Renal cortex interstitium (tissue), 15 donors: ENCODE measurements at places on chromosomes 4 and X. TPM values are rescaled to one million over a fixed set of nuclear protein-coding genes. Genes with fewer than 3 reads are reported as not detected.

The CENPU gene
- polyA plus RNA-seq, result 49.2 TPM

The ANOS1 gene
- polyA plus RNA-seq, result 8.9 TPM

The PPP4R3C gene
- not detected for polyA plus RNA-seq

The PLP1 gene
- polyA plus RNA-seq, result 4.4 TPM

The GAGE10 gene
- not detected for polyA plus RNA-seq

The IBSP gene
- polyA plus RNA-seq, result 0.23 TPM

The VMA21 gene
- 26.1 TPM for polyA plus RNA-seq

The NEUROG2 gene
- polyA plus RNA-seq, result not detected

The CDKL2 gene
- 10.5 TPM for polyA plus RNA-seq

The ZNF157 gene
- 0.97 TPM for polyA plus RNA-seq

GRCh38 chrX:107450823-107451509, 1.5 kb downstream of the FRMPD3 start:
- DNase-seq, result no peak

DNA sequence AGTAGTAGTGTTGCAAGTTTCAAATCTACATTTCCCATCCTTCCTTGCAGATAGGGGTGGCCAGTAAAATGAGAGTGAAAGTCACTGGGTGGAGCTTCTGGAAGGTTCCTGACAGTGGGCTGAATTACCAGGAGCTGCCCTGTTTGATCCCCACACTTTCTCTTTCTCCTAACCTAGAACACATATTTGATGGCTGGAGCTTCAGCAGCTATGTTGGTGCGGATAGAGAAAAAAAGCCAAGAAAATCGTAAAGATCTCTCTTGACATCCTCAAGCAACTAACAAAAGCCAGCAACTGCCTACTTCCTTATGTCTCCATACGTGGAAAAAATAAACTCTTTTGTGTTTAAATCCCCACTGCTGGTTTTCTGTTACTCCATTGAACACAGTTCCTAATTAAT, 32.2 kb downstream of the ZNF275 start:
- no peak for DNase-seq

GRCh38 chrX:130081421-130082045, 28.8 kb downstream of the ELF4 start:
- no peak for DNase-seq

GRCh38 chrX:110419512-110419911, 60.9 kb downstream of the RTL9 start:
- no peak for DNase-seq

DNA sequence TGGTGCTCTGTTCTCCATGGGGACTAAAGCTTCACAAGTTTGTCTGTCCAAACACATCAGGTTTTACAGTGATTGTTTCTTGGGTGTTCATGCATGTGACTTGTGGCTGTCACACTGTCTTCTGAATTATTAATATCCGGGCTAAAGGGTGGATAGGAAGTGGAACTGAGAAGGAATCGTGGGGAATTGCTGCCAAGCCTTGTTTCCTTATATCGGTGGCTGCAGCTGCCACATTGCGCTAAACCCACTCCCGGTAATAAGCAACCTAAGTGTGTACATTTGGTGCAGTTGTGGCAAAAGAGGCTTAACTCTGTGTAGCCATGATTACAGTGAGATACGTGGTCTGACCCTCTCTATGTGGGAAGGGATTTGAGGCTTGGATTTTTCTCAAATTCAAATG, 30.7 kb downstream of the SEPTIN11 start:
- no peak for DNase-seq

DNA sequence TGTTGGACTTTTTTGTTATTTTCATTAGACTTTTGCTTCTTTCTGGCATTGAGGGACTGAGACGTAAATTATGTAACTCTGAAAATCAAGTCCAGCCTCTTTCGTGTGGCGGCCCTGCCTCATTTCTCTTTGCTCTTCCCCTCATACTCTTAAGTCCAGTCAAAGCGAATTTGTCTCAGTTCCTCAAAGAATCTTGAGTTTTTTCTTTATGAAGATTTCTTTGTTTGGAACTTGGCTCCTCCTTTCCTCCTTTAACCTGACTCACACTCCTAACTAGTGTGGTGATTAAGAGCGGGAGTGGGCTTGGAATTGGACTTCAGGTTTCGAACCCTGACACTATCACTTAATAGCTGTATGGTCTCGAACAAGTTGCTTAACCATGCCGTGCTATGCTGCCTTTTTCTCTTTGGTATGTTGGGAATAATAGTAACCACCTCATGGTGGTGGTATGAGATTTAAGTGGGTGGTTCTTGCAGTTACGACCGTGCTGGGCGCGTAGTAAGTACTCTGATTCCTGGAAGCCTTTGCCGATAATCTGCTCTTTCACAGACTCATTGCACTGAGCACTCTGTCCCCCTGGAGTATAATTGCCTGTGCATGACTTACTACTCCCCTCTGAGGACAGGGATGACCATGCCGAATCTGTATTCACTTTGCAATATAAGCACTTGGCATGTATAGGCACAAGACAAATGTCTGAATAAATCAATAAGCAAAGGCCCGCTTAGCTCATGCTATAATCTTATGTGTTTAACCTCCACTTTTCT, 19.1 kb downstream of the FNIP2 start:
- no peak for DNase-seq

GRCh38 chr4:7800410-7800809, 139.3 kb downstream of the AFAP1 start:
- no peak for DNase-seq

- DNase-seq, result no peak
Measured at GRCh38 chrX:109393859-109394258, 88.0 kb downstream of the GUCY2F start.

GRCh38 chr4:114087596-114088230, 108.3 kb upstream of the ARSJ start:
- no peak for DNase-seq

DNA sequence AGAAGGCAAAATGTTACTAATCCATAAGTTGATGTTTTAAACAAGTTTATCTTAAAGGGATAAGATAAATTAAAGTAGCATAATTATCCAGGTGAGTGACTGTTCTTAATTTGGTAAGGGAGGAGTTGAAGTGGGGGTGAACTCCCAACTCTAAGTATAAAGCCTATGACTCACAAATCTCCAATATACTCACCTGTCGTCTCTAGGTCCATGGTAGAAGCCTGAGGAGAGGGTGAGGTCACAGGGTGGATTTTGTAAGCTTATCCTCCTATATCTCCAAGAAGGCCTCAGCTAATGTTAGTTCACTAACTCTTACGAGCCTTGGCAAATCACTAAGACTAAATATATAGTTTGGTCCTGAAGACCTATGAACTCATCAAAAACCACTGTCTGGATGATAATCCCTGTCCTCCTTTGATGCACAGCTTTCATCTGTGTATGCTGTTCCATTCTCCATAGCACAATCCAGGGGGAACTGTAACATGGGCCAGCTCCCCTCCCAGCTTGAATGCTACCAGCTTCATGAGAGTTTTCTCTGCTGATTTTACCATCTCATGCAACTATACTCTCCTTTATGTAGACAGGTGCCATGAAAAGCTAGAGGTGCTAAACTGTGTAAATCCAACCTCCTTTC, 158.7 kb downstream of the BTC start:
- no peak for DNase-seq

GRCh38 chr4:169677150-169677748, 56.9 kb downstream of the CLCN3 start:
- DNase-seq, result no peak

DNA sequence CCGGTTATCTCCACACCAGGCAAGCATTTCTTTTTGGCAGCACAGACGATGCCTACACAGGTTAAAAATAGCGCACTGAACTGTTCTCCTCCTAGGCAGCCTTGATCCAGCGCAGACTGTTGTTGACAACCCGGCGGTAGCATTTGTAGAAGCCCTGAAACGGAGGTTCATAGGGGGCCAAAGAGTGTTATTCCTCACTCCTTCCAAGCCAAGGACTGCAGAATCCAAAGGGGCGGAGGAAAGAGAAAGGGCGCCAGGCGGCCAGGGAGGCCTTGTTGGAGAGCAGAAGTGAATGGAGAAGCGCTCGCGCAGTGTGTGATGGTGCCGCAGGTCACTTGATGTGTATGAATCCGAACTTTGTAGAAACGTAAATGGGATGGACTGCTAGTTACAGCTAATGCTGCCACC, 82.7 kb downstream of the TENM3 start:
- no peak for DNase-seq

- DNase-seq, result no peak
Measured at GRCh38 chr4:37680089-37680488, 6.1 kb downstream of the RELL1 start.

DNA sequence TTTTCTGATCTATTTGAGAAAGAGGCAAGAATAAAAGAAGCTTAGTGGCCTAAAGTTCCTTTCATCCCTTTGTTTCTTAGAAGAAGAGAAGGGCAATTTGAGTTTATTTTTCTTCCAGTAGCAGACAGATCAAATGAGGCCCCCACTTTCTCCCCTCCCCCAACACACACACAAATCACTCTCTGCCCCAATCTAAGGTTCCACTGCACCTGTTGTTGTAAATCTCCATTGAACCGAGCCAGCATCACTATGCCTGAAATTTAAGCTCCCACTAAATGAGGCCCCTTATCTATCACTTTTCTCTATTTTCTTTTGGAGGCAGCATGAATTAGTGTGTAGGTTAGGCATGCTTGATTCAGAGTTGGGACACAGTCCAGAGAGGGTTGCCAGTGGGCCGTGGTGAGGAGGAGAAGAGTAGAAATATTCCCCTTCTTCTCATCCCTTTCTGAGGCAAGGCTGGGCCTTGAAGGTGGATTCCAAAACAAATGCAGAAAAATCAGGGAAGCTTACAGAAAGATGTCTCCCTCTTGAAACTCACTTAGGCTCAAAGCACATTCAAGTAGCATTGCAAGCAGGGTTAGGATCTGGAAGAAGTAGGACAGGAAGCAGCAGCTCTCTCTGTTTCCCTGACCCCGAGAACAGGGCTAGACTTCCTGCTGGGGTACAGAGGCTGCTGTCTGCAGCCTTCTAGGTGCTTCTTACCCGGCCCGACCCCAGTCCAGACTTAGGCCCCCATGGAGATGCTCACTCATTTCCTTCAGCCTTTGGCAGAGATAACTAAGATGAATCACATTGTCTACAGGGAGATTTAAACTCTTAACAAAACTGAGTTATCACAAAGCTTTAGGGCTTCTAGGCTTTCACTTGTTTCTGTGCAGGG, 70.7 kb downstream of the RASL11B start:
- no peak for DNase-seq

DNA sequence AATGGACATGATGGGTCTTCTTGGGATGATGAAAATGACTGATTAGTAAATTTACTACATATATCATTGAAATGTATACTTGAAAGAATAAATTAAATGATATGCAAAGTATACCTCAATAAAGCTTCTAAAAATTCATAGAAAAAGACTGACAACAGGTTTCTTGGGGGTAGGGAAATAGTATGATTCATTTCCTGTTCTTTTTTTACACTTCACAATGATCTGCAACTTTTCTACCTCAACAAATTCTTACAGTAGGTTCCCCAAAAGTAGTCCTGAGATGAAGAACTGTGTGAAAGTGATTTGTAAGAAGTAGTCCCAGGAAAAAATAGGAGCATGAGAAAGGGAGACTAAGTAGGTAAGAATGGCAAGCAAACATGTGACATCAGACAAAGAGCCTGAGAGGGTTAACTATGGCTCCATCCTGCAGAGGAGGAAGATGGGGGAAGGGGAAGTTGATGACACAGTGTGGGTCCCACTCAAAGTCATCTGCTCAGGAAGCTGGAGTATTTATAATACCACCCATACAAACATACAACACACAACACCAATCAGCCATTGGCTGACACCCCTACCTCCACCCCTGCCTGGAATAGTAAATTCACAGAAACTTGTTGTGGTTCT, 73.9 kb downstream of the ARHGAP6 start:
- no peak for DNase-seq

DNA sequence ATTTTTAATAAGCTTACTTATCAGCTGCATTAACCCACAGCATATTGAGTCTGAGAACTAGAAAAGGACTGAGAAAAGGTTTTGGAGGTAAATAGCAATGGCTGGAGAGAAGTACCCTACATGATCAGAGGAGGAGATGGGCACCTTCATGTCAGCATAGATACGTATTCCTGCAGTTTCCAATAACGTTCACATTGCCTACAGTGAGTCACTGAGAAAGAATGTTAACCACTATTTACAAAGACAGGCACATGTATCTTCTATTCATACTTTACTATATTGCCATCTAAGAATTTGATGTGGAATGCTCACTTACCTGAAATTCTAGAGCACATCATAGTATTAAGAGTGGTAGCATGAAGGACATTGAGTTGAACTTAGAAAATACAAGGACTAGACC, 92.5 kb downstream of the TLL1 start:
- no peak for DNase-seq

- no peak for DNase-seq
Measured at GRCh38 chr4:118798658-118799057, 37.3 kb downstream of the SEC24D start.

DNA sequence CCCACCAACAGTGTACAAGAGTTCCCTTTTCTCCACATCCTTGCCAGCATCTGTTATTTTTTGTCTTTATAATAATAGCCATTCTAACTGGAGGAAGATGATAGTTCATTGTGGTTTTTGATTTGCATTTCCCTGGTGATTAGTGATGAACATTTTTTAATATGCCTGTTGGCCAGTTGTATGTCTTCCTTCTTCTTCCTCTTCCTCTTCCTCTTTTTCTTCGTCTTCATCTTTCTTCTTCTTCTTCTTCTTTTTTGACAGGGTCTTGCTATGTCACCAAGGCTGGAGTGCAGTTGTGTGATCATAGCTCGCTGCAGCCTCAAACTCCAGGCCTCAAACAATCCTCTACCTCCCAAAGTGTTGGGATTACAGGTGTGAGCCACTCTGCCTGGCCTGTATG, 87.4 kb downstream of the CCDC160 start:
- DNase-seq, result no peak

DNA sequence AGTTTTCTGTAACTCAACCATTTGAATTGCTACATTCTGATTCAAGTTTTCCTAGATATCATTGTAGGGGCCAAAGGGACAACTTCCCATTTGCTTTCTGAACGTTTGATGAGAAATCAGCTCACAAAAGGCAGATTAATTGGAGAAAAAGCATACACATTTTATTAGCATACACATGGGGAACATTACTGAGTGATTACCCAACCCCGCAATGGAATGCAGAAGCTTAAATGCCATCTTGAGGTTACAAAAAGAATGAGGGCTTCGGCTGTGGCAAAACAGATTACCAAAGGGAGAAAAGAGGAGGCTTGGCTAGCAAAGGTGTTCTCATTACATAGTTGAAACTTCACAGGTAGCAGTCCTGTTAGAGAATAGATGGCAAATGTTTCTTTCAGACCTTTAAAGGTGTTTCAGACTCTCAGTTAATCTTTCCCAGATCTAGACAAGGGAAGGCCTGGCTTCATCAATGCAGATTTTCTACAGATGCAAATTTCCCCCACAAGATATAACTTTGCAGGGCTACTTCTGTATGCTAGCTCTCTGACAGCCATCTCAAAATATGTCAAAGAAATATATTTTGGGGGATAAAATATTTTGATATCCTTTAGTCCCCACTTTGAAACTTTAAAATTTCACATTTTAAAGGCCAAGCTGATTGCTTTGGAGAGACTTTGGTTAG, 26.5 kb upstream of the HERC6 start:
- no peak for DNase-seq

GRCh38 chrX:99353412-99353811, 1056.7 kb downstream of the PCDH19 start:
- DNase-seq, result no peak

- DNase-seq, result no peak
Measured at GRCh38 chr4:172404676-172405075, 591.5 kb downstream of the GALNTL6 start.
